Stimulated activated CD4-positive, alpha-beta T cell treated with anti-CD3 and anti-CD28 coated beads, TNF-alpha, amount 100 ng/mL, for 1 hour (primary cell): ENCODE measurements at places on chromosomes 5 and 9.

- DNase-seq, result no peak
Observed at GRCh38 chr9:127255692-127256091, 8.9 kb upstream of the GARNL3 start.

DNA sequence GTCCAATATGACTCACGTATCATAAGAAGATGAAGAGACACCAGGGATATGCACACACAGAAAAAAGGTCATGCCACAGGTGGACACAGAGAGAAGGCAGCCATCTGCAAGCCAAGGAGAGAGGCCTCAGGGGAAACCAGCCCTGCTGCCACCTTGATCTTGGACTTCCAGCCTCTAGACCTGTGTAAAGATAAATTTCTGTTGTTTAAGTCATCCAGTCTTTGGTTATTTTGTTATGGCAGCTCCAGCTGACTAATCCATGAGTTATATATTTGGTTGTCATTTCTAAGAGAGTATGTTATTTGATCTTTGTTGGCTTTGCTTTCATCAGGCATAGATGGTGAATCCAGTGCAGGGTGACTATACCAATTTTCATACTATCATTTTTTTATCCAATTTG, 130.2 kb upstream of the DAP start:
- DNase-seq, result no peak

- DNase-seq, result no peak
Observed at GRCh38 chr9:123069010-123069481, 35.6 kb downstream of the GPR21 start.

- no peak for DNase-seq
Observed at GRCh38 chr9:136762221-136762691, 2.1 kb downstream of the LCN15 start.

DNA sequence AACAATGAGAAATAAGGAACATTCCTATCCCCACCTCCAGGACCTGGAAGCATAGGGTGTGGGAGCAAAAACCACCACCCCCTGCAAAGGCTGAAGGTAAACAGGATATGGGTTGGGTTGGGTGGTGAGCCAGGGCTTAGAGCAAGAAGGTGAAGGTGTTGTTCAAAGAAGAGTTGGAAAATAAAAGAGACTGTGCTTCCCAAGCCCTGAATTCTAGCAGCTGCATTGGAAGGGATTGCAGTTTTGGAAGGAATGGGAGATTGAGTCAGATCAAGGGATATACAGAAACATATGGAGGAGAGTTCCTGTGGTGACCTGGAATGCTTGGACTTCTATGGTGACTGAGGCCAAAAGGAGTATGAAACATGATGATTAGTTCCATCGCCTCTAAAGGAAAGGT, 24.7 kb upstream of the MTAP start:
- no peak for DNase-seq

- DNase-seq, result no peak
Observed at GRCh38 chr9:87713278-87713987, 12.5 kb upstream of the CTSL start.

- DNase-seq, result no peak
Observed at GRCh38 chr5:154702477-154702876, 52.7 kb upstream of the LARP1 start.

GRCh38 chr9:83061990-83062650, 822 bp downstream of the RASEF start:
- no peak for DNase-seq

- no peak for DNase-seq
Observed at GRCh38 chr5:107388141-107388861, 282.4 kb downstream of the EFNA5 start.

DNA sequence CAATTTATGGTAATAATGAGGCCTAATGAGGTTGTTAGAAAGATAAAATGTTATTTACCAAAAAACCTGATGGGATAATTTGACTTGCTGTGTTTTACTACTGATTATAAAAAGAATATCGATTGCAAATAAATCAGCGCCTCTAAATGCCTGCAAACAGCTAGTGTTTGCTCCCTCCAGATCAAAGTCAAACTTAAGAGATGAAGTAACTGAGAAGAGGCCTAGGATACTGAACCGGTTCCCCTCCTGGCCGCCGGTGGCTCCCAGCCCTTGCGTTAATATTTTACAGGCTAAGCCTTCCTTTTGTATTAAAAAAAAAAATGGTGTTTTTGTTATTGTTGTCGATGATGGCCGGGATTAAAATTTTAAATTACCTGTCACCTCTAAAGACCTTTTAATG, 2.6 kb downstream of the IRX1 start:
- DNase-seq, result no peak

GRCh38 chr9:16385590-16385989, 484.9 kb downstream of the BNC2 start:
- no peak for DNase-seq

DNA sequence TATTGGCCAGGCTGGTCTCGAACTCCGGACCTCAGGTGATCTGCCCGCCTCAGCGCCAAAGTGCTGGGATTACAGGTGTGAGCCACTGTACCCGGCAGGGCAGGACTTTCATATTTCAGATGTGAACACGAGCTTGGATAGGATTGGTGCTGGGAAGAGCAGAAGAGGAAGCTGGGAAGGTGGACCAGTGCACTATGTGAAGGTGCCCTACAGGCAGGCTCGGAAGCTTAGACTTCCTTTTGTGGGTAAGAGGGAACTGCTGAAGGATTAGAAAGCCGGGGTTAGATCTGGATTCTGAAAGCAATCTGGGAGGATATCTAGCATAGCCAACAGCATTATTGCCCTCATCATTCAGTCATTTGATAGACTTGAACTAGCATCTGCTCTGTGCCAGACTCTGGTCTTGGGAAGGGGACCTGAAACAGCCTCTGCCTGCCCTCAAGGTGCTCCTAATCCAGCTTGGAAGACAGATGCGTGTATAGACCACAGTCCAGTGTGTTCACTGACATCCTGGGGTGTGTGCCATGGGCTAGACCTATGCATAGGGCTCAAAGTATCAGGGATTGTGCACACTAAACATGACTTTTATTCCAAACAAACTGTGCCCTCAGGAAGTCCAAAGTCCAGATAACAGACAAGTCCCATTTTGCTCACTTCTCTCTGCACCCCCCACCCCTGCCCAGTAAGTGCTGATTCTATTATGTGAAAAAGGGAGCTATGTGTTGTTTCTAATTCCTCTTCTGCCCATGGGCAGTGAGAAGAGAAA, 637 bp downstream of the CBY3 start:
- no peak for DNase-seq

DNA sequence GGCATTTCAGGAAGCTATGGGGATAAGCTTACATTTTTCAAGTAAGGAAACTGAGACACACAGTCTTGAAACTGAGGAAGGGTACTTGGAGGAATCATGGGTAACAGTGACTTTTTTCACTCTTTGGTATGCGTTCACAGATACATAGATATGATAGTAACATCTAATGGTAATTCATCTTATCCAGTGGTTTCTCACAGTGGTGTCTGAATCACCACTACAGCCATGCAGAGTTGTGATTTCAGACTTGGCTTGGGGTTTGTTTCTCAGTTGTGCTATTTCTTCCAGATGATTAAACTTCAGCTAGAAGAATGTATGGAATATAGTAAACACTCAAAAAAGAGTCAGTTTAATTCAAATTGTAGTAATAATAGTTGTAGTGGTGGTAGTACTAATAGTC, 239.1 kb upstream of the NUDT12 start:
- no peak for DNase-seq
